LNCaP clone FGC (cell line): ENCODE measurements at places on chromosomes 2 and 18.

- no peak for DNase-seq
Measured at GRCh38 chr2:73107211-73107926, 5.4 kb downstream of the RAB11FIP5 start.

GRCh38 chr2:26764078-26764887 is at the start of gene SLC35F6:
SLC35F6 (plus strand) TSS chr2:26764284; CDS start chr2:26764350, 66 bp downstream.
- peak; percentile 30 for DNase-seq

GRCh38 chr2:184562532-184562931 is 35.8 kb upstream of the ZNF804A start:
- DNase-seq = no peak

DNA sequence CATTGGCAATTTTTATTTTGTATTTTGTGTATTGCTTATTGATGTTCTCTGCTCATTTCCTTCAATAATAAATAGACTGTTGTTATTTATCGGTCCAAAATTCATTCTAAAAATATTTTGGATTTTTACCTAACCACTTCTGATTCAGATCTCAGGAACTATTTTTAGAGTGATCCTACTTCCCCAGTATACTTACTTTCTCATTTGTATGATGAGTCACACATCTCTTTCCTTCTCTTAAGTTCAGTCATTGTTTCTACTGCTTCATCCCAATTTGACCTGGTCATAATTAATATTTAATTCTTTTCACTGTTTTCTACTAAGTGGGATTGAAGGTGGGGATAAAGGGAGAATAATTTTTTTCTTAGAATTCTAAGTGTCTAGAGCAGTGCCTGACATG is 75.1 kb downstream of the AGPS start:
- no peak for DNase-seq

GRCh38 chr18:55900380-55900779 is 312.4 kb upstream of the TCF4 start:
- no peak for DNase-seq

DNA sequence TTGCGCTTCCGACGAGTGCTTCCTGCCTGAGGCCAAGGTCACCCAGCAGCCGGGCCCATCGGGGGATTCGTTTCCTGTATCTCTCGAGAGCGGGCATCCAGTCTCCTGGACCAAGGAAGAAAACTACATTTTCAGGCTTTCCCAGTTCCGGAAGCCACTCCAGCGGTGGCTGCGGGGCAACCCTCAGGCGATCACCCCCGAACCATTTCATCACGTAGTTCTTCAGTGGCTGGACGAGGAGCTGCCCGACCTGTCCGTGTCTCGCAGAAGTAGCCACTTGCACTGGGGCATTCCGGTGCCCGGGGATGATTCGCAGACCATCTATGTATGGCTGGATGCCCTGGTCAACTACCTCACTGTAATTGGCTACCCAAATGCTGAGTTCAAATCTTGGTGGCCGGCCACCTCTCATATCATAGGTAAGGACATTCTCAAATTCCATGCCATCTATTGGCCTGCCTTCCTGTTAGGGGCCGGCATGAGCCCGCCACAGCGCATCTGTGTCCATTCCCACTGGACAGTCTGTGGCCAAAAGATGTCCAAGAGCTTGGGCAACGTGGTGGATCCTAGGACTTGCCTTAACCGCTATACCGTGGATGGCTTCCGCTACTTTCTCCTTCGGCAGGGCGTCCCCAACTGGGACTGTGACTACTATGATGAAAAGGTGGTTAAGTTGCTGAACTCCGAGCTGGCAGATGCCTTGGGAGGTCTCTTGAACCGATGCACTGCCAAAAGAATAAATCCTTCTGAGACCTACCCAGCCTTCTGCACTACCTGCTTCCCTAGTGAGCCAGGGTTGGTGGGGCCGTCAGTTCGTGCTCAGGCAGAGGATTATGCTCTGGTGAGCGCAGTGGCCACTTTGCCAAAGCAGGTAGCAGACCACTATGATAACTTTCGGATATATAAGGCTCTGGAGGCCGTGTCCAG is 1.0 kb downstream of the MARS2 start:
- no peak for DNase-seq

DNA sequence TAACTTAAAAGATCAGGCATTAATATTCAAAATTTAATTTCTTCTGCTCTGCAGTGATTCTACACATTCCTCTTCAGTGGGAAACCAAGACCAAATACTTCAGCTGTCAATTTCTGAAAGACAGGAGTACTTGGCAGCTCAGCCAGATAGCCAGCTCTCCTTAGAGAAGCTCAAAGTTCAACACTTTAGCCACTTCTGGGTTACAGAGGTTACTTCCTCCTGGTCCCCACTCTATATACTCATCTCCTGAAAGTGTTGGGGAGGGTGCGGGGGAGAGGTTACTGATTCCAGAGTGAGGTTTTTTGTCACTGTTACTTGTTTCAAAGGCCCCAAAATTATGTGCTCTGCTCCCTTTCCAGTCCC is 4.1 kb downstream of the CYTIP start:
- no peak for DNase-seq

GRCh38 chr2:101064868-101065549 is 62.9 kb downstream of the RPL31 start:
- DNase-seq = no peak

GRCh38 chr2:240303896-240304745 is 131.3 kb upstream of the GPC1 start:
- no peak for DNase-seq

- peak; percentile 96 for DNase-seq
Measured at GRCh38 chr2:9975328-9975727, 23.8 kb downstream of the GRHL1 start.

DNA sequence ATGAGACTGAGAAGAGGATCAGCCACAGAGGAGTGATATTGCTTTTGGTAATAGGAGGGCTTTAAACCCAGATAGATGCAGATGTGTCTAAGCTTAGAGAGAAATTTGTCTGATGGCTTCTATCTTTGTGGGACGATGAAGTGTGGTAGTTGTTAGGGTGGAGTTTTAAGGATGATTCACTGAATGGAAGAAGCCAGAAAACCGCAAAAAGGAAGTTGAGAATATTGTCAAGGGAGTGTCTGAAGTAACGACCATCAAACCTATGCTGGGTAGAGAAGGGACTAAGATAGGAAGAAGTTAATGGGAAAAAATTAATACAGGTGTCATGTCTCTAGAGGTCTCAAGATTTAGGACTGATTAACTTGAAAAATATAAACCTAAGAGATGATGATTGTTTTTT is 195.6 kb upstream of the MC4R start:
- no peak for DNase-seq

DNA sequence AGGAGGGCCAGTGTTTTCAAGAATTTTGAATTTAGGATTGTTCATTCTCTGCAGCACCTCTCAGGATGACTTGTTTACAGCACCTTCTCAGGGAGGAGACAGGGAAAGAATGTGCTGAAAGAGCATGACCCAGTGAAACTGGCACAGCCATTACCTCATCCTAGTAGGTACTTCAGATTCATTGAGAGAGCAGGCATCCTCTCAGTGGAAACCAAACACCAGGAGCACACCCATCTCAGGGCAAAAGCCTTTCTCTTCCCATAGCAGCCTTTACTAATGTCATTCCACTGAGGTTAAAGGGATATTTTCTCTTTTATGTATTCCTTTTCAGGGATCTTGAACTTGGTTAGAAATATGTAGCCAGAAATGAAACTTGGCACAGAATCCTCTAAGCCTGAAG is 2.6 kb downstream of the MAP2 start:
- DNase-seq = no peak

DNA sequence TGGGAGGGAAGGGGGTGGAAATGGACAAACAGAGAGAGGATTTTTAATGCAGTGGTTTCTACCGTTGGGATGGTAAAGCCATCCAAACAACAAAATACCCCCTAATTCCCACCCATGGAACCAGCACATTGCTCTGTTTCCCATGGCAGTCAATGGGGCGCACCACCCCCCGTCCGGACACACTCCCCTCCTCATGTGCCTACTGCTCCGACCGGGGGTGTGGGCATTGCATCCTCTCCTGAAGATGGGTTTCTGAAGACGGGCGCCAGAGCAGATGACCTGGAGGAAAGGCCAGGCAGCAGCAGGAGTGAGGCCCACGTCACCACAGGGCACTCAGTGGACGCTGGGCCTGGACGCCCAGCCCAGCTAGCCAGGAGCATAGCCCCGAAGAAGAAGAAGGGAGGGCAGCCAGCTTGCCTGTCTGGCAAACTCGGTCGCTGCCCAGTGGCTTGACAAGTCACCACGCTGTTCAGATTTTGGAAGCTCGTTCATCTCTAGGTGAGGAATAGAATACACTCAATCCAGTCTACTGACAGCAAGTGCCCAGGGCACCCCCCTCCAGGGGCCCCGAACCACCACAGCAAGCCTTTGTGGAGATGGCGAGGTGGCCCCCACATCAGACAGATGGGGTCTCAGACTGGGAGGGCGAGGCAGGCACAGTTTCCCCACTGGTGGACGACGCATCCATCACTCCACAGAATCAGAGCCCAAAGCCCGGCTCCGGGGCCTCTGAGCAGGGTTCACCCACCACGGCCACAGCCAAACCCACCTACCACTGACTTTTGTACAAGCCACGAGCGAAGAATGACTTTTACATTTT is 296.2 kb upstream of the SALL3 start:
- DNase-seq = no peak

DNA sequence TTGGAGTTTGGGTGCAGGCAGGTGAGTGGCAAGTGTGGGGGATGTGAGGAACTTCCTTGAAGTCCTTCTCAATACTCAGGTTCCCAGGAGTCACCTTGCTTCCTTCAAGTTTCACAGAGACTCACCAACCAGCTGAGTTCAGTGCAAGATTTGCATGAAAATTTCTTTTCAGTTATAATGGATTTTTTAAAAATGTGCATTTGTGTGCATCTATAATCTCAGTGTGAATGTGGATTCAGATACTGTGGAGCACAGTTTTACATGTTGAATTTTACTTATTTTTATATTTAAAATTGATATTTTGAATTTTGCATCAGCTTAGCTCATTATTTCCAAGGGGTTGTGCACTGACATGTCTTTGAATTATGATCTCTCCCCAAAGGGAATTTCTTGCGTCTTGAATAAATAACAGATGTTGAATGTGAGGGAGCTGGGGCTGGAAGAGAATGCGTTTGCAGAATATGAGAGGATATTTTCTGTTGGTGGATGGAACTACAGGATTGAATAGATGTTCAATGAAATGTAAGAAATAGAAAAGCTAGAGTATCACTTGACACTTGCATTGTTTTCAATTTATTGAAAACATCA is 184.3 kb downstream of the RPRM start:
- DNase-seq = no peak

- no peak for DNase-seq
Measured at GRCh38 chr18:5571666-5572065, 27.9 kb upstream of the EPB41L3 start.

- no peak for DNase-seq
Measured at GRCh38 chr2:1973636-1974035, 229.3 kb upstream of the PXDN start.

DNA sequence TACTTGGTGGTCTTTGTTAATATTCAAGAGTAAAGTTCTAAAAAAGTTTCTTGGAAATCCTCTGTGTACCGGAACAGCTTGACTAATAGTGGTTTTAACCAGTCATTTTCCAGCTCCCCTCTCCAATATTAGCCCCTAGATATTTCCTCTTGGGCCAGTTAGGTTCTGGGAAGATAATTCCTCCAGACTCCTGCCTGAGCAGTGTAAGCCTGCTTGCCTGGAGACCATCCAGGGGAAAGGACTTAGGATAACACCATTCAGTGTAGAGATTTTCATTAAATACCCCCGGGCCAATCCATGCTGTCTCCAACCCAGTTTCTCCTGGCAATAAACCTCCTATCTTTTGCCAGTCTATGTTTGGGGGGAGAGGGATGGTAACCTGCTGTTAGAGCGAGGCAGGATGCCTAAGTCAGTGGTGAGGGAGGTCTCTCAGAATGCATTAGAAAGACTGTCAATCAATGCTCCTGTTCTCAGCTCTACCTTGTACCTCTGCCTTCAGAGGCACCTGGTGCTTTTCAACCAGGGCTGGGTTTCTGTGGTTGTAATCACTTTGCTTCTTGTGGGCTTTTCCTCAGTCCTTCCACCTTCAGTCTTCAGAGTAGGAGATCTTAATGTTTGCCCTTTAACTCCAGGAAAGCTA is 186.4 kb downstream of the RNF152 start:
- DNase-seq = no peak

GRCh38 chr2:16407358-16407757 is 258.3 kb downstream of the CYRIA start:
- DNase-seq = no peak

DNA sequence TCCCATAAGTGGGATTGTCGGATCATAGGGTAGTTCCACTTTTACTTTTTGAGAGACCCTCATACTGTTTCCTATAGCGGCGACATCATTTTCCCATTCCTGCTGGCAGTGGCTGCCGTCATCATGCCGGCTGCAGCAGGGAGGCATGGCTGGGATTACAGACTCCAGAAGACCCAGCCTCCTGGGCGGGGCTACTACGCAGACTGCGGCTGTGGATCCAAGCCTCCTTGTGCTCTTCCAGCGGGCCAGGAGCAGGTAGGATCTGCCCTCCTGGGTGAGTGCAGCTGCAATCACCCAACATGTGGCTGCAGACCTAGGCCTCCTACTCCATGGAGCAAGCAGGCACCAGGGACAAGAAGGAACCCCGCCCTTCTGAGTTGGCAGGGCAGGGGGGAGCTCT is 359.2 kb downstream of the GALR1 start:
- no peak for DNase-seq

DNA sequence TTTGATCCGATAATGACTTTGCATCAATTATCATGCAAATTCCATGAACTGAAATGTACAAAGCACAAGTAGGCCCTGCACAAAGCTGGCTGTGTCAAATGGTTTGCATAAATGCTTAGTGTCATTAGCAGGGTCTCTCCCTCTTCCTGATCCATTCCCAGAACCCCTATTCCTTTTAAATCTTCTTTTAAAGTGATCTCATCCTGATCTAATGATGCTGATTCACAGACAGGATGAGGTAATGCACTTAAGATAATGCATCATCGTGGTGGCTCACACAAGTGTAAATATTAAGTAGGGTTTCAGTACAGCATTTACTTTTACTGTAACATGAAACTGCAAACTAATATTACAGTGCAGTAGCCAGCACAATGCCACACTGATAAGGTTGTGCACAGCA is 304.8 kb upstream of the SOX11 start:
- no peak for DNase-seq

GRCh38 chr2:67037655-67038054 is 359.5 kb upstream of the ETAA1 start:
- DNase-seq = no peak

GRCh38 chr2:83015035-83015715 is 1443.9 kb downstream of the SUCLG1 start:
- DNase-seq = no peak

DNA sequence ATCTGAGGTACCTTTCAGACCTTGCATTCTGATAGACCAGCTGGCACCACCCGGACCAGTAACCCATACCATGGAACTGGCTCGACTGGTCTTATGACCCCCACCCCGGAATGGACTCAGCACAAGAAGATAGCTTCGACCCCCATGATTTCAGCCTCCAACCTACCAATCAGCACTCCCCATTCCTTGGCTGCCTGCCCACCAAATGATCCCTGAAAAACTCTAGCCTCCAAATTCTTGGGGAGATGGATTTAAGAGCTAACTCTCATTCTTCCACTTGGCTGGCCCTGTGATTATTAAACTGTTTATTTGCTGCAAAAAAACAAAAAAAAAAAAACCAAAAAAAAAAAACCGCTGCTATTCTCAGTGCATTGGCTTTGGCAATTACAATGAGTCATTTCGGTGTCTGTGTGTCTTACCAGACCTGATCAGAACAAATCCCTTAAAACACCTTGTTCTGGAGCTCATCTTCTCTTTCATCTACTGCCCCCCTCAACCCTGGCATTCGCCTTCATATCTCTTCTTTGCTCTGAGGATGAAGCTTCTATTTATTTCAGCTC is 60.1 kb upstream of the KIF5C start:
- DNase-seq = no peak
